Skin of body (tissue), 3 donors: ENCODE measurements at places on chromosomes 6 and 20. TPM values are rescaled to one million over a fixed set of nuclear protein-coding genes. Genes with fewer than 3 reads are reported as not detected.
A peak's percentile ranks its signal among the peaks of the same experiment; 100 is the strongest.

DNA sequence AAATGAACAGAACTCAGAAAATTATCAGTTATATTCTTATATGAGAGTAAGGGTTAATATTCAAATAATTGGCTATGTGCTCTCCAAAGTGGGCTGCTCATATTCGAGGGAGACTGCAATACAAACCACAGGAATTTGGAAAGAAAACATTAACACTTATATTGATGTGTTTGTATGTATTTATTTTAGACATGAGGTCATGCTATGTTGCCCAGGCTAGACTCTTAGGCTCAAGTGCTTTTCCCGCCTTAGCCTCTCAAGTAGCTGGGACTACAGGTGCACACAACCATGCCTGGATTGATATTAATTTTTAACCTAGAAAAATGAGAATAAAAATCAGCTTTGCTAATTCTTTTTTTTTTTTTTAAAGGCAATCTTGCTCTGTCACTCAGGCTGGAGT, 35.0 kb downstream of the BTBD9 start:
- no peak for DNase-seq

DNA sequence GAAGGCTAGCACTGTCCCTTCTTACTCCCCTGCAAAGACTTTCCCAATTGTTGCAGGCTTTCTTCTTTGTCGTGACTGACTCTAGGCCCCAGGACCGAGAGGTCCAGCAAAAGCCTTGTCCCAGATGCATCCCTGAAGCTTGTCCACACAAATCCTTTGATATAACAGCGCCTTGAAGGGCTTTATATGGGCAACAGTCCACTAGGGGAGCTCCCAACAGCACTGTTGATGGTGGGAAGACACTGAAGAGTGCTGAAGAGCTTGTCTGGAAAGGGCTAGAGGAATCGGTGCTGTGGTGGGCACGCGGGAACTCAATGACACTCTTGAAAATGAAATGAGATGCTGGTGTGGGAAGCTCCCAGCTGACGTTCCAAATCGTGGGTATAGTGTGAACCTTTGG, 316.1 kb upstream of the CDH4 start:
- DNase-seq, result no peak

DNA sequence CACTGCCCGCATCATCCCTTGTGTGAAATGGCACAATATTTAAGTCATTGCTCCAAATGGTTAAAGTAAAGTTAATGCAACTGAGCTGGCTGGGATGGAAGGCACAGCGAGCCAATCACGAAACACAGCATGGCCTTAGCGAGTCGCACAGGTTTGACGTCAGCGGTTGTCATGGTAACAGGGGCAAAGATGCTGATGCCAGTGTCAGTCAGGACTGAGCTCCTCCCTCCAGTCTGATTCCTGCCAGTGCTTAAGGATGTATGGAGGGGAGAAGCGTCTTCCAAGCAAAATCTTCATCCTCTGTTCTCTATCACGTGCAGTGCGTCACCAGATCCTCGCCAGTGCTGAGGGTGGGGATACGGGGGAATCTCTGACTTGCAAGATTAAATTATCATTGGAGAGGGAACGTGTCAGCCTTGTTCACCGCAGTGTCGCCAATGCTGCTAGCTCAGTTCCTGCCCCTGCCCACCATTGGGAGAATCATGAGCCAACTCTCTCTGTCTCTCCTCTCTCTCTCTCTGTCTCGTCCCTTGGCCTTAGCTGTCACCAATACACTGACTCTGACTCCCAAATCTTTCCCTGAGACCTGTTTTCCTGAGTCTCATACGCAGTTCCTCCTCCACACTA, 24.5 kb downstream of the TSPYL4 start:
- peak; percentile 93 for DNase-seq

DNA sequence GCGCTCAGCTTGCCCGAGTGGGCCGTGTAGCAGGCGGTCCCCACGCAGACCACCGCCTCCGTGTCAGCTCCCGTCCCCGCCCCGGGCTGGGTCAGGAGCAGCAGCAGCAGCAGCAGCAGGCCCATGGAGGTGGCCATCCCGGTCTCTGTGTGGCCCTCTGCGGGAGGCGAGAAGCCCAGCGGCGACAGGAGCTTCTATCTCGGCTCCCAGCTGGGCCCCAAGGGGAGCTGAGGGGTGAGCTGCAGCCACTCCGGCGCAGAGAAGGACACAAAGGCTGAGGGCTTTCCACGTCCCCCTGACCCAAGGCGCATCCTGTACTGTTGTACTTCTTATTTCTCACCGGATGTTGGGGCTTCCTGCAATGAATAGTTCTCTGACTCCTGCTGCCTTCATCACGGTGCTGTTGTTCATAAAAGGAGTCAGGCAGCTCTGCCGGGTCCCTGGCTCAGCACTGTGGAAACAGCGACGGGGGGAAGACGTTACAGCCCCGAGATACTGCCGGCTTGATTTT, at the start of gene CD93:
Gene CD93 (minus strand): TSS at position 269 of the 511 bp plus-strand sequence. CDS start 132 bp downstream, at position 137.
- peak; percentile 8 for DNase-seq

DNA sequence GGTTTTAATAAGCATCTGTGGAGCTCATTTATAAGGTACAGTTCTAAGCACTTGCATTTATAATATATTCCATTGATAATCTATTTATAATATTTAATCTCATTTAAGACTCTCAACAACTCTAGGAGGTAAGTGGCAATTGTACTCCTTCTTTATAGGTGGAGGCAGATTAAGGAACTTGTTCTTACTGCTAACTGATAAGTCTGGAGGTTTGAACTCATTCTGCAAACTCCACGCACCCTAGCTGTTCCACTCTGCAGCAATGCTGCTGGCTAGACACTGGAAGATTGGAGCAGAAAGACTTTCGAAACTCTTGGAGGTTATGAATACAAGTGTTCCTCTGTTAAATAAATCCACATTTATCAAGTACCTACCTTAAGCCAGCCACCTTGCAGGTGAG, 793 bp upstream of the HDAC2 start:
- no peak for DNase-seq

- no peak for DNase-seq
These were observed 232.2 kb downstream of the SYNDIG1 start for GRCh38 chr20:24701668-24702067.

DNA sequence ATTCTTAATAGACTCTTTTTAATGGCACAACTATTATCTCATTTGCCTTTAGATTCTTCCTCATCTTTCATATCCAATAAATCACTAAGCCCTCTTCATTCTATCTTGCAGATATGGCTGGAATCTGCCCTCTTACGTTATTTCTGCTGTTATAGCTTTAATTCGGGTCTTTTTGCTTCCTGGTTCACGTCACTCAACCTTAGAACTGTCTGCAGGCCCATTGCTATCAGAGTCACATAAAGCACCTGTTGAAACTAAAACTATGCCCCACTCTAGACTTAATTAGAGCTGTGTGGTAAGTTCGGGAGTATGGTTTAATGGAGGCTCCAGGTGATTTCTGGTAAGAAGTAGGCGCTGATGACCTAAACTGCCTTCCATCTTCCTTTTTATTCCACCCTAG, 988 bp downstream of the QRSL1 start:
- no peak for DNase-seq

GRCh38 chr6:169971081-169971861, 219.8 kb downstream of the ERMARD start:
- DNase-seq, result no peak

DNA sequence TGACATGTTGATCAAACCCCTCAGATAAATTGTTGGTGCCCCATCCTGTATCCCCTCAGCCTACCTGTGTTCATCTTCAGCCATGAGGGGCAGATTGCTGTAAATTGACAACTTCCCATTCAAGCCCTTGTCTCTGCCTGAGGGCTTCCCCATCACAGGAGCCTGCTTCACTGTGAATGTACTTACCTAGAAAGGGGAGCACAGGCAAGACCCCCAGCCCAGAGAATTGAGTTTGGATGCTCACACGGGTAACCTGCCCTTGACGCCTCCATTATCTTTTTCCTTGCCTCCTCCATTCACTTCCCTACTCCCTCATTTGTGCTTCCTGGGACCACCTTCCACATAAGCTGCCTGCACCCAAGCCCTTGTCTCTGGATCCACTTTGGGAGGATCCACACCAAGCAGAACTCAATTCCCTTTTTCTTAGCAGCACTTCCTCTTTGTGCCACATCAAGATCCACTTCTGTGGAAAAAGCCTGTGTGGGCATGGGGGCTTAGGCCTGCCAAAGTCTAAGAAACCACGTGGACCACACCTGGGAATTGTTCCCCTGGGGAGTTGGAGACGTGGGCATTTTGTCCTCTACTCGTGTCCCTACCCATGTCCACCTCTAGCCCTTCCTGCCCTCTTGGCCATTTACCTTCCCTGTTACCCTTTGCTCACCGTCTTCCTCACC, 103.4 kb upstream of the FOXA2 start:
- DNase-seq, result no peak

DNA sequence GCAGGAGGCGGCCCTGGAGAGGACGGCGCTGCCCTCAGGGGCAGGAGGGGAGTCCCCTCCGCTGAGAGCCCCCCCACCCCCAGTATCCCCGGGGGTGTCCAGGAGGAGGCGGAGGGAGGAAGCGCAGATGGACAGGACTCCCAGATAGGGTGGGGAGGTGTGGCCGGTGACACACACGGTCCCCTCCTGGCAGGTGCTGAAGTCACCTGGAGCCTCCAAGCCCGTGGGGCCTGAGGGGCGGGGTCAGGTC, 1.4 kb downstream of the STMN3 start:
- no peak for DNase-seq

DNA sequence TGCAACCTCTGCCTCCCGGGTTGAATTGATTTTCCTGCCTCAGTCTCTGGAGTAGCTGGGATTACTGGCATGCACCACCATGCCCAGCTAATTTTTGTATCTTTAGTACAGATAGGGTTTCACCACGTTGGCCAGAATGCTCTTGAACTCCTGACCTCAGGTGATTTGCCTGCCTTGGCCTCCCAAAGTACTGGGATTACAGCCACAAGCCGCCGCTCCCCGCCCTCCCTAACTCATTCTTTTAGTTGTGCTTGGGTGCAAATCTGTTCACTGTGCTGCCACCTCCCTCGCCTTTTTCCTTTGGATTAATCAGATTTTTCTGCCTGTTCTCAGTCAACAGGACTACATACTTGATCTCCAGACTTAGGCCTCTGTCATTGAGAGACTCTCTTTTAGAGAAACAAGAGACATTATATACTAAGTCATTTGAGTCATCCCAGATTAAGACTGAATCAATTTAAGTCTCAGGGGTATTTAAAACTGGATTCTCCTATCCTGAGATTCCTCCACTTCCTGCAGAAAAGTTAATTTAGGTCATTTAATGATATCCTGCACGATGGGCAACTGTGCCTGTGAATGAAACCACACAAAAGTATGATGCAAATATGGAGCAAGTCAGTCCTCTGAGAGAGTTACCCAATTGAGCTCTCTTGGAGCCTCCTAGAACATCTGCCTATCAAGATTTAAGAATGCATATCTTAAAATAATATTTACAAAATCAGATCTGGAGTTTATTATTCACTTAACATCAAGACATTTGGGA, 136.1 kb upstream of the THEMIS start:
- no peak for DNase-seq

DNA sequence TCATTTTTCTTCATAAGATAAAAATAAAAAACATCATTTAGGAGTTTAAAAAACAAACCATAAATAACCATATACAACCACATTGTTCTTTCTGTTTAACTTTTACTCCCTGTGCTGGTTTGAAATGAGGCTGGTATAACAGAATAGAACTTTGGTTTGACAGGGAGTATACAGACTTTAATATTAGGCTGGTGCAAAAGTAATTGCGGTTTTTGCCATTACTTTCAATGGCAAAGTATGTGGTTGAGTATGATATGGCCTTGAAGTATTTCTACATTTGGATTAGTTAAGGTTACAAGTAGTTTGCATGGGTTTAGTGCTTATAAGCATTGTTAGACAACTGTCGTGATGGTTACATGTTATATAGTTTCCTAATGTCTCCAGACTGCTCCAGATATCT, 29.0 kb upstream of the COL10A1 start:
- DNase-seq, result no peak

DNA sequence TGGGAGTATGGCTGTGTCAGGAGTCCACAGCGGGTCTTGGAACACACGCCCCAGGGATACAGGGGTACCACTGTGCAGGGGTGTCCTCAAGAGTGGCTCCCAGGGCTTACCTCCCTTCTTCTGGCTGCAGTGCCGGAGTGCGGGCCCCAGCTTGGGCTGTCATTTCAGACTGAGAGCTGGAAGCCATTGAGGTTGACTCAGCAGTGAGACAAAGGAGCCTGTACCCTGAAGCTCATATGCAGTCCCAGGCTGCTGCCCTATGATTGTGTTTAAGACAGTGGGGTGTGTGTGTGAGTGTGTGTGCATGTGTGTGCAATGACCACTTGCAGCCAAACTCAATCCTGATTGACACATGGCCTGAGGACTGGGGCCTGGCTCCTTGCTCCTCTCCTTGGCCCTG, 167.7 kb upstream of the AFDN start:
- DNase-seq, result no peak

DNA sequence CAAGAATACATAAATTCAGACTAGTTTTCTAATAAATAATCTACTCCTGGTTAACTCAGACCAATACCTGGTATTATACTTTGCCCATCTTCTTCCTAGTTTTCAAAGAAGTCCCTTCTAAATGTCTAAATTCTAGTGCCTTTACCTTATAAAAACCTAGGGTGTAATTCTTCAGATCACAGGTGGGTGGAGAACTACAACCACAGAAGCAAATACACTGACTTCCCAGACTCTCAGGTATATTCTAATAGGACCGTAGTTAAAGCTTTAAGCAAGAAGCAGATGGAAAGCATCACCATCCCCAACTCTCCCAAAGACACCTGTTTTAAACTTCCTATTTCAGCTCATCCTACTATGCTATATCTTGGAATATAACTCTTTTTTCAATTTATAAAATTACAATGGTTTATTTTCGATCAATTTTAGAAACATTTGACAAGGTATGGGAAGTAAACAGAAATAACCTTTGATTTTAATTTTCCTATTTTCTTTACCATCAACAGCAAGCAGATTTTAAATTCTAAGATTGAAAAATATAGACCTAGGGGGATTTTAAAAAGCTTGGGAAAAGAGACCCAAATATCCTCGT, 15.8 kb downstream of the MAN1A1 start:
- no peak for DNase-seq

DNA sequence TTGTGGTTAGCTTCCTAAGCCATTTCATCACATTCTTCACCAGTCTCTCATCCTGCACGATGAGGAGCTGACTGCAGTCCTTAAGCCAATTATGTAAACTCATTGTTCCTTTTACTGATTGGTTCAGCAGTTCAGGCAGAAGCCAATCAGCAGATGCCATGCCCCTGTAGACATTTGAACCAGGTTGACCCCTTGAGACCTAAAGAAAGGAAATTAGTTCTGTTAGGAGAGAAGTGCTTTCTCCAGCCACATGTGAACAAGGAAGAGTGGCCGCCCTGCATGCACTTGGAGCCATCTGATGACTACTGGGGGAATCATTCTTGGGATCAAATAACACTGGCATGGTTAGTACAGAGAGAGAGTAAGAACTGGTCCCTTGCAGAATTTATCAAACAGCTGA, 535.2 kb upstream of the ID4 start:
- DNase-seq, result no peak

- no peak for DNase-seq
These were observed 17.8 kb downstream of the MAP3K5 start for GRCh38 chr6:136774228-136775041.

DNA sequence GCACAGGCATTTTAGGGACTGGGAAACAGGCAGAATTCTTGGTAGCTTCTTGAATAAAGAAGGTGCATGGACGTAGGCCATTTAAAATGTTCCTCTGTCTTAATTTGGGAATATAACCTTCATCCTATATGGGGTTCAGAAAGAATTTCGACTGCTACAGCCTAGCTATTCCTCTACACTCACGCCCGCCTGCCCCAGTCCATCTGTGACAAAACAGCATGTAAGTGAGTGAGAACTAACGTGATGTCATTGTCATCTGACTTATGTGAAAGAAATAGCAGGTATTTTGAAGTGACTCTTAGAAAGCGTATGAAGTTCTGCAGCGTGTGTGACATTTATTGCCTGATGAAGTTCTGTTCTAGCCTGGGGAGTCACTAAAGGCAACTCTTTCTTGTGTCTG, 52.2 kb upstream of the SLC22A1 start:
- DNase-seq, result no peak

MAP1LC3A gene
- total RNA-seq, result 18.1 TPM

DEFB124 gene
- not detected for total RNA-seq
